SK-N-DZ (cell line): ENCODE measurements at places on chromosomes 2 and 18.
A peak's percentile ranks its signal among the peaks of the same experiment; 100 is the strongest.

- peak; percentile 55 for DNase-seq
Measured at GRCh38 chr2:13193900-13194299, 477.2 kb downstream of the TRIB2 start.

DNA sequence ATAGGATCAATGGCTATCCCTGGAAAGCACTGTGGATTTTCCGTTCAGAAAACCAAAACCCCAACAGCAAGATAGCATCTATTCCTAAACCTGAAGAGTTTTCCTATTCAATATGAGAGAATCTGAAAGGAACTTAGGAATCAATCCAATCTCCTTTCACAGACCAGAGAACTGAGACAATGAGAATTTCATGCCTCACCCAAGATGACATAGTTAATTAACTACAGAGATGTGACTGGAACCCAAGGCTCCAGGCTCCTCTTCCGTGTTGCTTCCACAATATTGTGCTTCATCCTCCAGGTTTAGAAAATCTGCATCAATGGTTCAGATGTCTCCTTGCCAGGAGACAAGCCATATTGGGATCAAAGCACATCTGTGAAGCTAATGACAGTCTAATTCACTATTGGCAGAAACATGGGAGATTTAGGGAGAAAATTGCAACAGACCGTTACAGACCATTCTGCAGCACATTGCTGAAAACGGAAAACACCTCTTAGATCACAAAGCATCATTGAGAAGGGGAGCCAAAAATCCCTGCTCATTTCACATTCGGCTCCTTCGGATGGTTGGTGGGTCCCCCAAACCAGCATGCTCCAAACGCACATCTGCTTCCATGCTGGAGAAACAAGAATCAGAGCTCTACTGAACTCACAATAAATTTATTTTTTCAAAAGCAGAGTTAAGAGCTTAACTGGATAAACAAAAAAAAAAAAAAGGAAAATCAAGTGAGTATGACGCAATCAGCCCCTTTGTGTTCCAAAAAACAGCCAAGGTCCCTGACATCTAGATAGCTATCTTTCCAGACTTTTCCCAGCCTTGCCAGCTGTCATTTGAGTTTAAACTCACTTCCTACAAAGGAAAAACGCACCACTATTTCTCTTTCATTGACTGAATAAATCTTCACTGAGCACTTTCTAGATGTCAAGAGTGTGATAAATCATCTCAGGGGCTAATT is 290.3 kb downstream of the C1D start:
- peak; percentile 15 for DNase-seq

DNA sequence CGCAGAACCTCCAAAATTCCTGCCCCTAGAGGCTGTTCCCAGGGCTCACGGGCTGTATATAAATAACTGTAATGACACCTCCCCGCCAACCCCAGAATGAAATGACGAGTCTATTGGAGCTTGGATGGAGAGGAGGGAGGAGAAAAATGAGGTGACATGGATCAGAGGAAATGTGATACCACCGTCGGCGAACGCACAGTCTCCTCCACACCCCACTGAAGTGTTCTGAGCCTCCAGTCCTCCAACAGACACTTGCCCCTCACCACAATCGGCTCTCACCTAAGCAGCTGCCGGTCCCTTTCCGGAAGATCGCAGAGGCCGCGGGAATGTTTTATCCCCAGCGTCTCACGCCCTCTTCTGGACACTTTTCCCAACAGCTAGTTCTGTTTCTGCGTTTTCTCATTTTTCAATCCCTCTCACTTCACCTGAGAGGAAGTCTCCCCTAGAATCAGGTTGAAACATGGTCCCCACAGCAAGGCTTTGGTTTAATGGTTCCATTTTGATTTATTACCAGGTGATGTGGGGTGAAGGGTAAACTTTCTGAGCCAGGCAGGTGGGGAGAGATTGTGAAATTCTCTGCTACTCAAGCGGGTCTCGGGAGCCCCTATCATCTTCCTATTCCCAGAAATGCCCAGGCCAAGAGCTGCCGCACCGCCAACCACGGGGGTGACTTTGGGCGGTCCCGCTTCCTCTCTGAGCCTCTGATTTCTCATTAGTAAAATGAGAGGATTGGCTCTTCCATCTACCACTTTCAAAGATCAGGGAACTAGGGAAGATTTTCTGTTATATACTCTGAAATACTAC is 9.1 kb upstream of the MYO5B start:
- peak; percentile 47 for DNase-seq

GRCh38 chr2:154945984-154946383 is 247.5 kb downstream of the KCNJ3 start:
- DNase-seq = no peak

- no peak for DNase-seq
Measured at GRCh38 chr2:223054193-223054781, 2.3 kb downstream of the KCNE4 start.

DNA sequence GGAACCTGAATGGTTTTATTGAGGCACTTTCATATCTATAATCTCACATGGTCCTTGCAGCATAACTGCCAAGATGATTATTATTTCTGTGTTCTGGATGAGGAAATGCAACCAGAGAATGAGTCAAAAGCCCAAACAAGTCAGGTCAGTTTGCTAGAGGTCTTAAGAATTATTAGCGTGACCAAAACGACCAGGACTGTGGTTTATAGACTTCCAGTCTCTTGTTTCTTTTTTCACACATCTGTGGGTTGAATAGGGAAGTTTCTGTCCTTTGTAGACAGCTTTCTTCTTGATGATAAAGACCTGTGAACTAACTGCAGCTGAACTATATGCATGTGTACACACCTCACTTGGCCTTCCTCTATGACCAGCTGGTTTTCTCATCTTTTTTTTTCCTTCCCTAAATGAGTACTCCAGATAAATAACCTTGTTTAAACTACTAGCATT is 13.9 kb downstream of the ADAM23 start:
- no peak for DNase-seq

GRCh38 chr2:32357318-32358110 is 691 bp downstream of the BIRC6 start:
- peak; percentile 31 for DNase-seq

DNA sequence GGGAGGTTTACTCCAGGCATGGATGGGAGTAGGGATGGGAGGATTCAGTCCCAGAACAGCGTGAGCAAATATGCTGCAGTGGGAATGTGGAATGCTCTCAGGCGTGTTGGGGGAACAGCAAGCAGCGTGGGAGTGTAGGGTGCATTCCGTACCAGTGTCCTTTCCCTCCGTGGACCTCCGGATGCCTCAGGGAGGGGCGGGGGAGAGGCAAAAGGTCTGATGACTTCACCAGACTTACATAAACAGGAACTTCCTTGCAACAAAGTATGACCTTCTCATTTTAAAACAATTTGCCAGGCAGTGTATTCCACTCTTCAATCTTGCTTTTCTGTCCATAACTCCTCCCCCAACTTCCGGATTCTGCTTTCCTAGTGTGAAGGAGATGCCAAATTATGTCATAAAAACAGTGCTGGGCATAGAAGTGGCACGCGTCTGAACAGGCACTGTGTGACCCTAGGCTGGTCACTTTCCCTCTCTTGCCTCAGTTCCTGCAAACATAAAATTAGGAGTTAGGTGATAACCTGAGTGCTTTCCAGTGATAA is 36.9 kb downstream of the RPL37A start:
- DNase-seq = no peak

GRCh38 chr2:150332383-150332782 is 155.1 kb downstream of the RND3 start:
- DNase-seq = no peak
